ENCODE measurements at places on chromosomes 5 and 9. TPM values are rescaled to one million over a fixed set of nuclear protein-coding genes. Genes with fewer than 3 reads are reported as not detected.

Gene SLC6A7
- not detected for total RNA-seq

Gene ITGA2
- total RNA-seq: 8.9 TPM

DNA sequence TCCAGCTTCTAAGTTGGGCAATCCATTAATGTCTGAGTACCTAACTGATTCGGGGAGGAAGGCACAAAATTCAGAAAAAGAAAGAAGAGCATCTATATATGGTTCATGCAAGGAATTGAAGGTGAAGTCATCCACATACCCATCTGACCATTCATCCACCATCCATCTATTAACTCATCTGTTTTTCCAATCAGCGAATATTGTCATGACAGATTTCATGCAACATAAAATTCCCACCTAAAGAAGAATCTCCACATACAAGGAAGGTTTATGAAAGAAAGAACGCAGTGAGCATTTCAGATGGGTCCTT is 164.7 kb downstream of the GRIA1 start:
- no peak for ATAC-seq

DNA sequence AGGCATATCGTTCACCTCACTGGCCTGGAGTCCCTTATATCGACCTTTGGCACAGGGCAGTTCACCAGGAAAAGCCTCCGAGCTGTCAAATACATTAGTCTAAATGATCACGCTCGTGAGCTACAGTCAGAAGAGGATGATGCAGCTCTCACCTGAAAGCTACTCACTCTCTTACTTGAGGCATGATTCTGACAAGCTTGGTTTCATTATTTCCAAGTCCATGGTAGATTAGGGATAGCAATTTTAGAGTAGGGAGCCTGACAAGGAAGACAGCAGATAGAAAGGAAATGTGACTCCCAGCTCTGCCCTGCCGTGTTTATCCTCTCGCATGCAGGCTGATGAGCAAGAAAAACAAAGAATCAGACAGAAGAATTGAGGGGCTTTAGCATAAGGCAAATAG is 98.0 kb upstream of the MAP1B start:
- ATAC-seq: no peak

- ATAC-seq: no peak
These were observed 8.8 kb downstream of the NAA35 start for GRCh38 chr9:85949586-85950335.

DNA sequence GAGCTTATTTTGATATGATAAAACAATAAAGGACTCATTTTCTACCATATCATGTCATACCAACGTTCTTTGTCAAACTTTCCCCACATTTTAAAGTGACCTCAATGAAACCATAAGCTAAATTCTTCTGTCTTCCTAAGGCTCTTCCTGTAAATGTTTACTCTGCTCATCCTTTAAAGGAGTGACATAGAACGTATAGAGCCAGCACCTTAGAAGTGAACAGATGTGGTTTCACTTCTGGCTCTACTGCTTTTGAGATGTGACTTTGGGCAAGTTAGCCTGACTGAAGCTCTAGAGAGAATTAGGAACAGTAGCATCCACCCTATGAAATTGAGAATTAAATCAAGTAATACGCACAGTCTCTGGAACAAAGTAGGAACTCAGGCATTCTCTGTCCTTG is 24.1 kb downstream of the SAR1B start:
- no peak for ATAC-seq

DNA sequence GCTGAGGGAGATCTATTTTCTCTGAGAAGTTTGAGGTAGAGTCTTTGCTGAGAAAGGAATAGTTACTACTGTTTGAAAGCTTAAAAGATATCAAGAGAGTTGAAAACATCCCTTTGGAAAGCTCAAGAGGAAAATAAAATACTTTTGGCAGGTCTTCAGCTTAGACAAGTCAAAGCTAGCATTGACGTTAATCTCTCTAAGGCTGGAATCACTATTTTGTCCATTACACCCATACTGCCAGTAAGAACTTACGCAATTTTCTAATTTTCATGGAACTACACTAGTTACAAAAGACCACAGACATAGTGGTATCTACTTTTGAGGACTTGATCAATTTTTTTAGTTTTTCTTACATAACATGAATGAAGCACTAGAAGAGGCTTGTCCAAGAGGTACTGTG is 494.9 kb downstream of the PSAT1 start:
- no peak for ATAC-seq

- ATAC-seq: no peak
These were observed 734.1 kb upstream of the DMAC1 start for GRCh38 chr9:8533681-8534080.

Gene IFNA14
- total RNA-seq: not detected

GRCh38 chr5:74851684-74852353 is 14.4 kb downstream of the FAM169A start:
- ATAC-seq: no peak

DNA sequence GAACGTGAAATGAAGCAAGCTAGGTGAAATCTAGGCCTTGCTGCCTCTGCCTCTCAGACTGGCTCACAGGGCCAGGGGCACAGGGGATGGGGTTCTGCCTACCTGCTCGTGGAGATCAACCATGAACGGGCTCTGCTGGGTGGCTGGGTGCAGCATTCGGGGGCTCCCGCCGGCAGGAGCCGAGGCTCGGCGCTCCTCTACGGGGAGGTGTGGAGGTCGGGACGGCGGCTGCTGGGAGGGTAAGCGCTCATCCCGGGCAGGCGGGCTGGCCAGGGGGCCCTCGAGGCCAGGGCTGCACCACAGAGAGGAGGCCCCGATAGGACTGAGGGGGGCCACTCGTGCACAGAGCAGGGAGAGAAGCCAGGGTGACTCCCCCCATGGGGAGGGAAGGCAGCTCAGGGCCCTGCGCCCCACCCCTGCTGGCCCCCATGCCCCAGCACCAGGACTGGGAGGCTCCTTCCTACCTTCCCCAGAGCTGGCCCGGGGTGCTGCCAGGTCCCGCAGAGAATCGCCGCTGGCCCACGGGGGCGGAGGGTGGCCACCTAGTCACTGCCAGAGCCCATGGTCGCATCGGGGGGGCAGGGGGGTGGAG is 5.2 kb downstream of the RNF44 start:
- ATAC-seq: no peak

Gene ABO
- 0.47 TPM for total RNA-seq

Gene CTNND2
- total RNA-seq: 2.0 TPM

DNA sequence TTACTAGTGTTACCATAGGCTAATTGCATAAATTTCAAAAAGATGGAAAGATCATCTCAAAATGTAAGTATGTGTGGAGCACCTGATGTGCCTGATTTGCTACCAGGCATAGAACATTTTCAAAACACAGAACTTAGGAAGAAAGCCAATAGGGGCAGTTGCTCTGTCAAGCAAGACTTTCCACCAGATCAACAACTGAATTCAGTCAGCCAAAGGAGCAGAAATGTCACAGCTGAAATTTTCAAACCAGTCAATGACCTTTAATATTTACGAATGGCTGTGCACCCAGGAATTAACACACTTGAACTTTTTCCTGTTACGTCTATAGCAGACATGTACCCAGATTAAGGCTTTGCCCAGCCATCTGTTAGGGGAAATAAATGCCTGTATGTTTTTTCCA is 452.8 kb upstream of the PTGER4 start:
- ATAC-seq: no peak

DNA sequence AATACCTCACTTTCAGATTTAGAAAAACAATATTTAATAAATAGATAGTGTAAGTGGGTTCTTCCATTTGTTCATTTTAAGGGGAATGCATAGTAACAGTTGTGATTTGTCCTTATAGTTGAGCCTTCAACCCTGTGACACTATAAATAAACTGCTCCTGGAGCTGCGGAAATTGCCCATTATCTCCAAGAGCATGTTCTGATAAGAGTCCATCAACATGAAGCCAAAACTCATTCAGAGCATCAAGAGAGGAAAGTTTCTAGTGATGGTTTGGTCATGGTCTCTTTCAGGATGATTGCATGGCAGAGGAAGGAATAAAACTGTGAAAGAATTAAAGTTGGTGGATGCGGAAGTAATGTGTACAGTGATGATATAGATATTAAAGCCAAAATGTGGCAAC is 772.1 kb upstream of the DMAC1 start:
- ATAC-seq: no peak

GRCh38 chr5:5461012-5461411 is 38.5 kb downstream of the ICE1 start:
- no peak for ATAC-seq

Gene KLF4
- 44.4 TPM for total RNA-seq

- ATAC-seq: no peak
These were observed 10.0 kb upstream of the LECT2 start for GRCh38 chr5:135964670-135965320.

- no peak for ATAC-seq
These were observed 255.1 kb upstream of the NREP start for GRCh38 chr5:112012104-112012503.

DNA sequence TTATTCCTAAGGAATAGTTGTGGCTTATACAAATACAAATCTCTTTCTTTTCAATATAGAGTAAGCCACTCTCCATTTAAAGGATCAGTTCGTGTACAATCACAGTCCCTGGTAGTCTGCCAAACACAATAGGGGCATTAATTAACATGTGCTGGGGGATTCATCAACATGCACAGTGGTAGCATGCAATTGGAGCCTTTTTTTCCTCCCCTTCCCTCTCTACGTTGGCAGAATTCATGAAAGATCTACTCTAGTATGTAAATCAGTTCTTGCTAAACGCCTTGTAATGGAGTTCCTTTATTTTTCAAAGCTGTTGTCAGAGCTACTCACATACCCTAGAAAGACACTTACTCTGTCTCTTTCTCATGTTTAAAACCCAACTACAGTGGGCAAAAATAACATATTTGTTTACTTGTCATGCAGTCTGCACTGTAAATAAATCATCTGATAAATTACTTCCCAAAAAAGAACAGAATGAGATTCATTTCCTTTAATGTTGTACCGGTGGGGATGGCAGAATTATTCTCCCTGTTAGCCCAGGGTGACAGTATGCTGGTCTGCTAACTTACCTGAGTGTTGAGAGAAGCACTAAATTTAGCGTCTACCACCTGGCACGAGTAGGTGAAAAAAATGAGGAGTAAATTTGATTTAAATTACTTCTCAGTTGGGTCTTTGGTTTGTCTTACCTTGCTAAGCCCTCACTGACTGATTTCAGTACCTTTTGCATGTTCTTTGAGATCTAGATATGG is 341.5 kb upstream of the CCNH start:
- ATAC-seq: no peak

Gene SIL1
- 39.0 TPM for total RNA-seq

Gene FLT4
- total RNA-seq: 8.9 TPM

GRCh38 chr5:56076486-56076885 is 81.7 kb upstream of the IL6ST start:
- ATAC-seq: no peak

DNA sequence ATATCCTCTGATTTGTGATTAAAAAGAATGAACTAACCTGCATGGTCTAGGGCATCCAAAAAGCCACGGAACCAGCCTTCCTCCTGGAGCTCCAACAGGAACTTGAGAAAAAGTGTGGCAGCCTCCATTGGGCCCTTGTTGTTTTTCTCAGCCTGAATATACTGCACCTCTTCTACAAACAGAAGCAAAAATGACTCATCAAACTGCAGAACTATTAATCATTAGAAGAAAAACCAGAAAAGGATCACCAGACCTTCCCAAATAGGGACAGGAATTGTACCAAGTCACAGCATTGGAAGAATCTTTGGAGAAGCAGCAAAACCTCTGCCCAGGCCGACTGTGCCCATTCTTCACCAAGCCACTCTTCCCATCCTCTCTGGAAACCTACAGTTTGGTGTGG is 25.2 kb downstream of the RIGI start:
- ATAC-seq: no peak

Gene PKD2L2
- total RNA-seq: not detected

- ATAC-seq: no peak
These were observed 3.6 kb upstream of the SPATA24 start for GRCh38 chr5:139407517-139407916.

DNA sequence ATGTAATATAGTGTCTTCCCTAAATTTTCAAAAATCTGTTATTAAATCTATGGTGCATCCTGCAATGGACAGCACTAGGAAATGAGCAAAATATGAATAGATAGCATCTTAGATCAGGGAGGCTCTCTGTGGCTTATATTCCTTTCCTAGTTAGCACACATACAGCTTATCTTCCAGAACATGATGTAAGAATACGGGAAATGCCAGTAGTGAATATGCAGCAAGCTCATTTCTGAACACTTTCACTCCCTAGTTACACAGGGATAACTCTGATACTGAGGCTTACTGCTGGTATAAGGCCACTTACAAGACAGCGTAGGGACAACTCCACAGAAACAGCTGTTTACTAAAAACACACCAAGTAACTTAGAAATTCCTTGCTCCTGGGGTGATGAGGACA is 297.3 kb upstream of the SMARCA2 start:
- no peak for ATAC-seq

Gene SOX30
- total RNA-seq: not detected

Gene PDCD1LG2
- 0.47 TPM for total RNA-seq

DNA sequence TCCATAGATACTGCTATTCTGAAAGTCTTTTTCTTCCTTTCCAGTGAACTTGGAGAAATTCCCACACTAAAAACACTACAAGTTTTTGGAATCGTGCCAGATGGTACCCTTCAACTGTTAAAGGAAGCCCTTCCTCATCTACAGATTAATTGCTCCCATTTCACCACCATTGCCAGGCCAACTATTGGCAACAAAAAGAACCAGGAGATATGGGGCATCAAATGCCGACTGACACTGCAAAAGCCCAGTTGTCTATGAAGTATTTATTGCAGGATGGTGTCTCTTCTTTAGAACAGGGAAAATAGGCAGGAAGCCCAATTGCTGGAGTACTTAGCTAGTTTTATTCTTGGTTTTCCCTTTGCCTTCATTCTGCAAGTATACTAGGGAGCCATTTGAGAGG is 29.9 kb downstream of the SKP2 start:
- no peak for ATAC-seq

DNA sequence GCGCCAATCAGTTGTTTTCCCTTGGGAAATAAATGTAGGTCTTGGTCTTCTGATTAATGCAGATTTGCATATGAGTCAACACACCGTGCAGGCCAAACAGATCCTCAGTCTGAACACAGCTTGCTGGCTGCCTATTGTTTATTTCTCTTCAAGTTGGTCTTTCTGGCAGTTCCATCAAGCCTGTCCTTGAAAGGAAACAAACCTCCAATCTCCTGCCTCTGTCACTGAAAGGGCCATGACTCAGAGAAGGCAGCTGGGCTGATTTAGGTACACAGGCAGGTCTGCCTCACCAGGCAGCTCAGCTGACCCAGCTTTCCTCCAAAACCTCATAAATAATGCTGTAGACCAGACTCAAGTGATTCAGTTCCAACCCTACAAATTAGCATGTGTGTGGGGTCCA is 175.9 kb downstream of the MAN2A1 start:
- ATAC-seq: no peak

- no peak for ATAC-seq
These were observed 33.0 kb downstream of the LMNB1 start for GRCh38 chr5:126809916-126810315.

- ATAC-seq: no peak
These were observed 1.6 kb downstream of the ZNF366 start for GRCh38 chr5:72505539-72506157.

- ATAC-seq: no peak
These were observed 815.1 kb downstream of the TLE1 start for GRCh38 chr9:80874276-80874675.

All from gastroesophageal sphincter (tissue), 4 donors.